Heart left ventricle (tissue), 16 donors: ENCODE measurements at places on chromosomes 7 and 10. TPM values are rescaled to one million over a fixed set of nuclear protein-coding genes. Genes with fewer than 3 reads are reported as not detected.

Gene PAX4
- polyA plus RNA-seq = not detected

Gene STEAP1
- 0.82 TPM for polyA plus RNA-seq

Gene CPN1
- not detected for polyA plus RNA-seq

Gene CTAGE8
- polyA plus RNA-seq = not detected

Gene SPAM1
- not detected for polyA plus RNA-seq

- no peak overlapping the region for H3K27ac ChIP-seq
- H3K4me1 ChIP-seq = peaks cover 5% of the 10 kb centered on the region
- H3K4me3 ChIP-seq = no peak overlapping the region
- no peak for DNase-seq
- H3K36me3 ChIP-seq = no peaks in the 10 kb centered on the region
Measured at GRCh38 chr10:84539216-84539615, 210.8 kb downstream of the CCSER2 start.

- H3K36me3 ChIP-seq = no peaks in the 10 kb centered on the region
- peak overlapping the region; percentile 83 for H3K27ac ChIP-seq
- peaks cover 4% of the 10 kb centered on the region for H3K4me1 ChIP-seq
- DNase-seq = no peak
Measured at GRCh38 chr7:150449206-150449952, 1.1 kb upstream of the GIMAP8 start.

DNA sequence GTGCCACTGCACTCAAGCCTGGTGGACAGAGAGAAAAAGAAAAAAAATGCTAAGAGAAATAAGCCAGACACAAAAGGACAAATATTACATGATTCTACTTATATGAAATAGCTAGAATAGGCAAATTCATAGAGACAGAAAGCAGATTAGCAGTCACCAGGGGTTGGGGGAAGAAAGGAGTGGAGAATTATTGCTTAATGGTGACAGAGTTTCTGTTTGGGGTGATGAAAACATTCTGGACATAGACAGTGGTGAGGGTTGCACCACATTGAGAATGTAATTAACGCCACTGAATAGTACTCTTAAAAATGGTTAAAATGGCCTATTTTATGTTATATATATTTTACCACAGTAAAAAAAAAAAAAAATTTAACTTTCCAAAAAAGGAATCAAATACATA lies 6.4 kb upstream of the NT5C2 start:
- H3K27ac ChIP-seq = no peak overlapping the region
- H3K27me3 ChIP-seq = no peaks in the 10 kb centered on the region
- peaks cover 9% of the 10 kb centered on the region for H3K4me1 ChIP-seq
- no peak overlapping the region for H3K4me3 ChIP-seq
- no peak for DNase-seq

DNA sequence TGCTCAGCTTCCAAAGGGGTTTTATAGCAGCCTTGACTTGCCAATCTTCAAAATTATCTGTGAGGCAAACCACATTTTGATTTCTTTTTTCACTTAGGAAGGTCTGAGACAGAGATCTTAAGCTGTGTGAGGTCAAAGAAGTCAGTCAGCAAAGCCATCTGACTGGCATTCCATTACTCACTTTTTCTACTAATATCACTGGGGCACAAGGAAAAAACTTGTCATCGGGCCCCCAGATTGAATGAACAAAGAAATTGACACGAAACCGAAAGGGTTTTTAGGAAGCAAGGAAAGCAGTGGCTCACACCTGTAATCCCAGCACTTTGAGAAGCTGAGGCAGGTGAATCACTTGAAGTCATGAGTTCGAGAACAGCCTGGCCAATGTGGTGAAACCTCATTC lies 78.5 kb upstream of the FRMD4A start:
- no peak overlapping the region for H3K4me3 ChIP-seq
- no peak overlapping the region for H3K27ac ChIP-seq
- H3K4me1 ChIP-seq = no peaks in the 10 kb centered on the region
- H3K36me3 ChIP-seq = no peaks in the 10 kb centered on the region
- DNase-seq = no peak

DNA sequence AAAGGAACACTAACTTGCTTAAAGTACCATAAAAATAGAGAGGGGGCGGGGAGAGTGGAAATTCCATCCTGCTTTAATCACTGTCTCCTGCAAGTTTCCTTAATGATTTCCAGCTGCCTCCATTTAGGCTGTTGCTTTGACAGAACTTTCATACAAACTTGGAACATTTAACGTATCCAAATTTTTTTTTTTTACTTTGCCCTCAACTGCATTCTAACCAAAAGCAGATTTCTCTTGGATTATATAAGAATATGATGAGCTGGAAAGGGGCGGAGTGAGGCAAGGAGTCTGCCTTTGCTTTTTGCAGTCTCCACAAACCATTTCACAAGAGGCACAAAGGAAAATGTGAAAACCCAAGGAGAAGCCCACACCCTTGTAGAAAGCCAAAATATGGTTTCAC lies 46.6 kb upstream of the COL1A2 start:
- H3K27me3 ChIP-seq = no peaks in the 10 kb centered on the region
- H3K4me3 ChIP-seq = no peak overlapping the region
- no peaks in the 10 kb centered on the region for H3K4me1 ChIP-seq
- peak; percentile 39 for DNase-seq
- H3K36me3 ChIP-seq = no peaks in the 10 kb centered on the region

- H3K4me1 ChIP-seq = peaks cover 13% of the 10 kb centered on the region
- no peaks in the 10 kb centered on the region for H3K36me3 ChIP-seq
- DNase-seq = no peak
- H3K27ac ChIP-seq = no peak overlapping the region
Measured at GRCh38 chr10:44881649-44882048, 29.5 kb upstream of the TMEM72 start.

- no peaks in the 10 kb centered on the region for H3K36me3 ChIP-seq
- H3K4me1 ChIP-seq = no peaks in the 10 kb centered on the region
- no peak overlapping the region for H3K27ac ChIP-seq
- H3K27me3 ChIP-seq = no peaks in the 10 kb centered on the region
- no peak overlapping the region for H3K4me3 ChIP-seq
Measured at GRCh38 chr10:121540732-121541395, 57.4 kb downstream of the FGFR2 start.

- H3K27me3 ChIP-seq = no peaks in the 10 kb centered on the region
- H3K4me1 ChIP-seq = no peaks in the 10 kb centered on the region
- H3K27ac ChIP-seq = no peak overlapping the region
- no peaks in the 10 kb centered on the region for H3K36me3 ChIP-seq
Measured at GRCh38 chr7:79217468-79217867, 236.0 kb downstream of the MAGI2 start.

DNA sequence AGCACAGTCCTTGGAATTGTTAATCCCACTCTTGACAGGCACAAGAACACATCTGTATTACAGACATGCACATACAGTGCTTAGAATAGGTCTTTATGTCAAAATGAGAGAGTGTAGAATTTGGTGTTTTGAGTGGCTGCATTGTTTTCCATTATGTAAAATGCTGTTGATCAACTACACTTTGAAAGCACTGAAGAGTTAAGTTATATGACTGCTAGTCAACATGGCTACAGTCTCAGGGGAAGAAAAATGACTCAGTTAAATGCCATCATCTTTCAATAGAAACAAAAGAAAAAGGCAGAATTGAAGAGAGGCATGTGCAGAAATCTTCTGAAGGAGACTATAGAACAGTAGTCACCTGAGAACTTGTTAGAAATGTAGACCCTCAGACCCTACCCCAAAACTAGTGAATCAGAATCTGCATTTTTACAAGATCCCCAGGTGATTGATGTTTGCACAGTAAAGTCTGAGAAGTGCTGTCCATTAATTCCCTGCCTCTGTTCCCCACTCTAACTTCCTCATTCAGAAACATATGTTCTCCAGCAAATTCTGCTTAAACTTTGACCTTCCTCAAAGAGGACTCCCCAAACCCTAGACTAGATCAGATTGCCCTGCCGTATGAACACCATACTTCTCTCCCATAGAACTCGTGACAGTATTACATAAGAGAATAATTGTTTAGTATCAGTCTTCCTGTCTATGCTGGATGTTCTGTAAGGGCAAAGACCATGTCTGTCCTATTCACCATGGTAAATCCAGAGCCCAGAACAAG lies 16.0 kb downstream of the SND1 start:
- no peaks in the 10 kb centered on the region for H3K4me1 ChIP-seq
- DNase-seq = no peak
- no peak overlapping the region for H3K4me3 ChIP-seq
- no peak overlapping the region for H3K27ac ChIP-seq
- H3K27me3 ChIP-seq = no peaks in the 10 kb centered on the region
- H3K36me3 ChIP-seq = no peaks in the 10 kb centered on the region

DNA sequence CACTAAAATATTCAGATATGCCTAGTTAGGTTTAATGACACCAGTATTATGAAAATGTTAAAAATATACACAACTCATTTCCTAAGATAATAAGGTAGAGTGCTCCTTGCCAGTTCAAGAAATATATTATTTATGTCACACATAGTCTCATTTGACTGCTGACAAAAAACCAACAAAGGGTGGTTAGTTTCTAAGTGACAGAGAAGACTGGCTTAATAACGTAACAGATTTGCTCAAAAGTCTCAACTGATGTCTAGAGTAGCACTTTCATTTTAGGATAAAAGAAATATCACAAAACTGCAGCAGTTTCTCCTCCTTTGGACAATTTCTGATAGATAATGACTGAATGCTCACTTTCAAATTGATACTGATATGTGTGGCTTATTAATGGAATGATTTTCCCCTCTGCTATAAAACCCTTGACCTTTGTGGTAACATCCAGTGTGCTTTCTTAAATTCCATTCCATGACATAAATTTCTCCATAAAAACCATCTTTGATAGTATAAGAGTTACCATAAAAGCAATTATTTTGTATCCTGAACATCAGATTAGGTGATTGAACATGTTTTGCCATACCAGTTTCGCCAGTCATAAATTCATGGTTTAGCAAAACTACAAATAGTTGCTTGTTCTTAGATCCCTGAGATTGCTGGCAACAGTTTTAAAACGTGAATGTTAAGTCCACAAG lies 94.2 kb downstream of the NRBF2 start:
- peaks cover 2% of the 10 kb centered on the region for H3K4me1 ChIP-seq
- H3K27me3 ChIP-seq = no peaks in the 10 kb centered on the region
- H3K4me3 ChIP-seq = no peak overlapping the region
- no peak overlapping the region for H3K27ac ChIP-seq
- H3K36me3 ChIP-seq = no peaks in the 10 kb centered on the region
- DNase-seq = no peak
